ENCODE measurements at places on chromosomes 2 and 18.
A peak's percentile ranks its signal among the peaks of the same experiment; 100 is the strongest.

DNA sequence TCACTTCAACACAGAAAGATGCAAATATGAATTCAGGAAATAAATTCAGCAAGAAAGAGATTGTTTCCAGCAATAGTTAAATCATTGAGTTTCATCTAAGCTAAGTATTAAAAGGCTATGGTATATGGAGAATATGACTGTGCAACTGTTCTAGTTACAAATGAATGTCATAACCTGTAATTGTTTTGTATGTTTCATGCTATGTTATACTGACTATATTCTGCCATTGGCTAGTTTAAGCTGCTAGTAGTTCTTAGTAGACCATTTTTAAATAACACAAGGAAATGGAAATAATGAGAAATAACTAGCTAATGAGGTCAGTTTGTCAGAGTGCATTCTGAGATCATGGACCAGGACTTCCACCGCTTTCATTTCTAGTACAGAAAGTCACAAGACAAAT, 1154.9 kb upstream of the TMEFF2 start:
- DNase-seq = no peak

DNA sequence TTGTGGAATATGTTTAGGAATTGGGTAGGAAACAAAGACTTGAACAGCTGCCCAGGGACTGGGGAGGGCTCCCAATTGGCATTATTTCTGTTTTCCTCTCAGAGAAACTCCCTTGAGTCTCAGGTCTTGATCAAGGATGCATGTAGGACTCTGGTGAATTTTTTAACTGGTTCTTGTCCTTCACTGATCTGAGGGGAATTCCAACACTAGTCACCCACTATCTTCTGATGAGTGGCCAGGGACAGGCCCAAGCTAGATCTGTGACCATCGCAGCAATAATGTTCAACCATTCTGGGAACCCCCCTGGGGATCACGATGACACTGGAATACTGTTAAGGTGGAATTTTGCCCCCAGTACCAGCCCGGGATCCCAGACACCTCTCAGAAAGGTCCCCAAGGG, 132.0 kb downstream of the SH3BP4 start:
- DNase-seq = no peak

- no peak for DNase-seq
Observed at GRCh38 chr18:9952633-9953416, 39.0 kb downstream of the VAPA start.

GRCh38 chr2:42848265-42848664, 55.9 kb upstream of the HAAO start:
- DNase-seq = no peak

- no peak for DNase-seq
Observed at GRCh38 chr18:730692-731091, 18.3 kb upstream of the ENOSF1 start.

DNA sequence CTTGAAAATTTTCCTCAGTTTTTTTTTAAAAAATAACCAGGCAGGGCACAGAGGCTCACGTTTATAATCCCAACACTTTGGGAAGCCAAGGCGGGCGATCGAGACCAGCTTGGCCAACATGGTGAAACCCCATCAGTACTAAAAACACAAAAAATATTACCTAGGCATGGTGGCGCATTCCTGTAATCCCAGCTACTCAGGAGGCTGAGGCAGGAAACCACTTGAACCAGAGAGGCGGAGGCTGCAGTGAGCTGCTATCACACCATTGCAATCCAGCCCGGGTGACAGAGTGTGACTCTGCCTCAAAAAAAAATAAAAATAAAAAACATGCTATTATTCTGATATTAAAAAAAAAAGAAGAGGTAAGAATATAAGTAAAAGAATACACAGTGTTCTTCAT, 191.0 kb downstream of the ZEB2 start:
- no peak for DNase-seq

DNA sequence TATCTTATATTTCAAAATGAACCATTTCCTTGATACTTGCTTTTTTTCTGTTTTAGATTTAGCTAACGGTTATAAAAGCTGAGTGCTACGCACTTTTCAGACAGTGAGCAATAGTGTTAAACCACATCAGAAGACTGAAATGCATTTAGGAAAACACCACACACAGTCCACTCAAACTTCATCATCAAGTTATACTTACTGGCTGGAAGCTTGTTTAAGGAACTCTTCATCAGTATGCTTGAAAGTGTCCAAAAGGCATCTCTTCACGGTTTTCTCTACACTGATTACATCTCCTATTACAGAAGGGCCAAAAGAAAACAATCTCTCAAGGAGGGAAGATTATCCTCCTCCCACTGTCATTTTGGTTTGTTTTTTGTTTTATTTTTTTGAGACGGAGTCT, 19.7 kb downstream of the ILKAP start:
- no peak for DNase-seq

GRCh38 chr2:6923319-6923718, 6.1 kb downstream of the RNF144A start:
- no peak for DNase-seq

DNA sequence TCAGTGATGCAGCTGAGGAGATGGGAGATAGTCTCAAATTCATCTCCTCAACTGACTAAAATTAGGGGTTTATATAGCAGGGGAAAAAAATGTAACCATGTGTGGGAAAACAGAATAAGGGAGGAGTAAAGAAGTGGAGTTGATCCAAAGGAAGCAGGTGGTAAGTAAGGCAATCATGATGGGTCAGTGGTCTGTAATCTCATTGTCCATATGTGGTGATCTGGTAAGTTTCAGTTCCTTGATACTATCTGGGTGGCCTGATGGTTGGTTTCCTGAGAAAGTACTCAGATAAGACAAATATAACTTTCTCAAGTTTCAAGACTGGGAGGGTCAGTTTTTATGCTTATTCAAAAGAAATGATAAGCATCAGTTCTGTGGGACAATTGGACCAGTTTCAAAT, 312.3 kb upstream of the KCNJ3 start:
- no peak for DNase-seq

DNA sequence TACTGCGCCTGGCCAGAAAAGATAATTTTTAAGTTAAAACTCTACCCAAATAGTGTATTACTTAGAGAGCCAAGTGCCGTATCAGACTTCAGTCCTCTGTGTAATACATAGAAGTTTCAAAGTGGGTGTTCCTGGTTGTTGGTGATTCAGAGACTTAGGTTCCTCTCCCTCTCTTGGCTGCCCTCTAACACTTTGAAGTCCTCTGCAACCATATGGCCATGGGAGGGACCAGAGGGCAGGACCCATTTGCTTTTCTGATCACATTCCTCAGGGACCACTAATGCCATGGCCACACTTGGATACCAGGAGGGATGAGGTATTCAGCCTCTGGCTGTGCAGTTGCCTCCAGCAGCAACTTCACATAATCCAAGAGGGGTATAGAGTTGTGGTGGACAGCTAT, 131.5 kb downstream of the CAPN13 start:
- no peak for DNase-seq

DNA sequence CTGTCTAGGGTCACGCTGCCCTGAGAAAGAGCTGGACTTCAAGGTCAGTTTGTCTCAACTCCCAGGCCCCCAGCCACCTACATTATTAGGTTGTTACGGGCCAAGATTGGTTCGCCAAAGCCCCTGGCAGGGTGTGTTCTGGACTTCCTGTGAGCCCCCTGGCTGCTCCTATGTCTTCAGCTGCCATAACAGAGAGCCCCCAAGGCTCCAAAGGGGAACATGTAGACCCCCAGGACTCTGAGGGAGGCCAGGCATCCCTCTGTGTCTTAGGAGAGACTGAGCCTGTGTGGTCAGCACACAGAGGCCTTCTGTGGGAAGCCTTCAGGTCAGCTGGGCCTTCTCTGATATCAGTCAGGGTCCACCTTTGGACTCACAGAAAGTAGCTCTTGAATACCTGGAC, 58.3 kb downstream of the INHBB start:
- no peak for DNase-seq

DNA sequence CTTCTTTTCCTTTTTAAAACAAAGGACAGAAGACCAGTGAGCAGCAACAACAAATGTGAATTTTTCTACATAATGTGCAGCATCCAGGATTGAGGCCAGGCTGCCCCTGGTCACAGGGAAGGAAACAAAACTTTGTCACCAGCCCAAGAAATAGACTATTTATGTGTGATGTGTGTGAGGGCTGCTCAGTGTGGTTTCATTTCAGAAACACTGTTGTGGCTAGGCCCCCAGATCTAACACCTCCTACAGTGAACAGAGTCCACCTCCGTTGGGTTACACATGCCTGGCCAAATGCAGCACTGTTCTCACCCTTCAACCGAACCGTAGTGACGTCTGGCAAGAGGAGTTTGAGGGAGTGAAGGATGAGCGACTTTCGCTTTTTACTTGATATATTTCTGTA, 146.3 kb upstream of the RIOK3 start:
- DNase-seq = peak; percentile 18

- no peak for DNase-seq
Observed at GRCh38 chr18:74277296-74277695, 14.5 kb downstream of the CYB5A start.

Measured in stimulated activated CD8-positive, alpha-beta memory T cell treated with anti-CD3 and anti-CD28 coated beads, Interleukin-15, amount 100 ng/mL, for 4 hours (primary cell).